AG04450 (cell line): ENCODE measurements at places on chromosomes 5 and 9. TPM values are rescaled to one million over a fixed set of nuclear protein-coding genes. Genes with fewer than 3 reads are reported as not detected.
A peak's percentile ranks its signal among the peaks of the same experiment; 100 is the strongest.

Gene CCDC171
- polyA plus RNA-seq: 0.72 and 0.81 TPM in 2 replicates

Gene SHOC1
- 0.07 and 0.15 TPM in 2 replicates for polyA plus RNA-seq

GRCh38 chr5:103674251-103674650 is 111.7 kb upstream of the NUDT12 start:
- no peak for DNase-seq

- no peak for DNase-seq
Measured at GRCh38 chr9:12424243-12424642, 268.9 kb upstream of the TYRP1 start.

DNA sequence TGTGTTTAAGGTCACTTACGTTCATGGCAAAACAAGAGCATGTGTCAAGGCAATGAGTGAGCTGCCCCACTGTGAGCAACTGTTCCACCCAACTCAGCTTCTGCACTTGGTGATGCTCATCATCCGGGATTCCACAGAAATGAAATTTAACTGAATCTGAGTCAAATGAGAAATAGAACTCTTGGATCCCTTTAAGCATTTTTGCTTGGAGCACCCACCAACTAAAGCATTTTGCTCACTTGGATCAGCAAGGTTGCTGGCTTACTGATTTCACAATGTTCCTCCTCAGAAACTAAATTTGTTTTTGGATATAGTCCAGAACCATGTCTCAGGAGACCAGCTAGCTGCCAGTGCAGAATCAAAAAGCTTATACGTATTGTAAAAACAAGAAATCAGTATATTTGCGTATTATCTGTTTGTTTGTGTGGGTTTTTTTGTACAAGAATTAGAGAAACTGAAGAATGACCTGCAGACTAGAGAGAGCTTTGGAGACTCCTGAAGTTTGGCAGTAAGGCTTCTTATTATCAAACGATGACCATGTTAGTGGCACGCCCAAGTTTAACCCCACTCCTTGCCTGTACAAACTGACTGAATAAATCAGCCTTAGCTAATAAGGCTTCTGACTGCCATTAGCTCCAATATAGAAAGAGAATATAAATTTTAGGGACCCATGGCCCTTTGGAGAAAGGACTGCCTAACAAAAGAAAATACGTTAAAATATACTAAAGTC is 153.8 kb upstream of the FST start:
- DNase-seq: no peak

GRCh38 chr9:127934248-127934647 is 3.4 kb downstream of the DPM2 start:
- DNase-seq: no peak

DNA sequence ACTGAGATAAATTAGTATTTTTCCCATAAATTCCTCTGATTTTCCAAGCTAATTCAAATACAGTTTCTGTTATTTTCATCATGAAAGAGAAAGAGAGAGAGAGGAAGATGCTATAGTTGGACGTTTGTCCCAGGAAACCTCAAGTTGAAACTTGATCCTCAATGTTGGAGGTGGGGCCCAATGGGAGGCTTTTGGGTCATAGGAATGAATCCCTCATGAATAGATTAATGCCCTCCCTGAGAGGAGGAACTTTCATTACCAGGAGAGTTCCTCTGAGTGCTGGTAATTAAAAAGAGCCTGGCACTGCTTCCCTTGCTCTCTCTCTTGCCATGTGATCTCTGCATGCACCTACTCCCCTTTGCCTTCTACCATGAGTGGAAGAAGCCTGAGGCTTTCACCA is 189.9 kb upstream of the SMC2 start:
- DNase-seq: no peak

DNA sequence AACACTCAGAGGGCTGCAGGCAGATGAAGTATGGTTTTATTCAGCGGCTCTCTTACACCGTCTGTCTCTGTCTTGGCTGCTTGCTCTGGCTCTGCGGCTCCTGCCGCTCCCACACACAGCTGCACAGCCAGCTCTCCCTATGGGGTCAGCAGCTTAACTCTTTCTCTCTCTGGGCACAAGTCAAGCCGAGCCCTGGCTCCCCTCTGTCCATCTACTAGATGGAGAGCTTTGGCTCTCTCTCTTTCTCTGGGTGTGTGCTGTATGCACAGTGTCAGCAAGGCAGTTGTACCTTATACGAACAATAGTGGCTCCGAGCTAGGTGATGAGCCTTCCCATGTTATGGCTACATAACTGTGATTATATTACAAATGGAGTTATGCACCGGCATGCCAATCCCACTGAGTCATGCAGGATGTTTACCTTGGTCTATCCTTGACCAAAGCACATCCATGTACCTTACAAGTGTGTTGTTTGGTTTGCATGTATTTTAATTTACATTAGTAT is 19.3 kb upstream of the PPP2CA start:
- peak; percentile 67 for DNase-seq
